Activated CD8-positive, alpha-beta memory T cell treated with anti-CD3 and anti-CD28 coated beads for 1 hour (primary cell): ENCODE measurements at places on chromosomes 2 and 18.

- DNase-seq = no peak
Observed at GRCh38 chr2:174172802-174173355, 75.5 kb downstream of the OLA1 start.

GRCh38 chr2:177466337-177467195 lies 74.0 kb downstream of the AGPS start:
- DNase-seq = no peak

GRCh38 chr2:54503192-54503591 lies 47.1 kb downstream of the SPTBN1 start:
- no peak for DNase-seq

DNA sequence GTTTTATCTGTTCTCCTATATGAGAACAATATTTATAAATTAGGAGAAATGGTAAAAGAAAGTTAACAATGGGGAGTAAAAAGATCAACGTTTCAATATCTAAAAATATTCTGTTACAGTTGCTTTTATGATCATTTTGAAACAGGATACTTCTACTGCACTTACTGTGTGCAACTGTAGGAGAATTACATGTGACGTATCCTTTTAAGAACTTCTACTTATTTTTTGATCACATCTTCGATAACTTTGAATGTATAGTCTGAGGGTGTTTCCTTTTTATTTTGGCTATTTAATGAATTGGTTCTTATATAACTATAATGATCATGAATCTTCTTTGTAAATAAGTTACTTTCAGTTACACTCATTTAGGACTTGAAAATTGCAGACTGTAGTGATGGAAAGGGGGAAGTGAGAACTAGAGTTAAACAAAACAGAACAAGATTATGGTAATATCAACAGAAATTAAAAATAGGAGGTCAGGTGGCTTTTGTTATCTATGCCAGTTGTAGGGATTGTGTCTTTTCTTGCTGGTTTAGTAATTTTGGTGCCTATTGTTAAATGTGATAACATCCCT lies 109.9 kb downstream of the MSTN start:
- no peak for DNase-seq

DNA sequence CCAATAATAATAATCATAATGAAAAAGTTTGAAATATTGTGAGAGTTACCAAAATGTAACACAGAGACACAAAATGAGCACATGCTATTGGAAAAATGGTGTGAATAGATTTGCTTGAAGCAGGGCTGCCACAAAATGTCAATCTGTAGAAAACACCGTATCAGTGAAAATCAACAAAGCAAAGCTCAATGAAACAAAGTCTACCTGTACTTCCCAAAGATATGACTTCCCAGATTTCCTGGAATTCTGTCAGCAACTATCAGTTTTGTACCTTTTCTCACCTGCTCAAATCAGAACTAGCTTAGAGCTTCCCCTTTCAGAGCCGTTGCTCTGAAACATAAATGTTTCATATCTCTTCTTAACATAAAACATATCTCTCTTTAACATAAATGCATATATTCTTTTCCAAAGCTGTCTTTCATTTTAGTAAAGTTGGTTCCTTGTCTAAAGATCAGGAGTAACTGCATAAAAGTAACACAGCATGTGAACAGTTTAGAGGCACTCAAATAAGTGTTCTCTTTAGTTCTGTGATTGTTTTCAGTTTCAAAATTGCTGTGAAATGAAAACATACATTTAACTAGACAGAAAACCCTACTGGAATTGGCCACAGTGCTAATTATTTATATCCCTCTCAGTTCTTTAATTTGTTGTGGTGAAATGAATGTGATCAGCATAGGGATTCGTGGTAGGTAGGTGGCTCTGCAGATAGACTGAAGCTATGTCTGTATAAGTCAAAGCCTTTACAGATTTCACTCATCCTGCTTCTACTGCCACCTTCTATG lies 262.5 kb downstream of the KCNJ3 start:
- no peak for DNase-seq

- DNase-seq = no peak
Observed at GRCh38 chr2:63842149-63843061, 709 bp downstream of the UGP2 start.

DNA sequence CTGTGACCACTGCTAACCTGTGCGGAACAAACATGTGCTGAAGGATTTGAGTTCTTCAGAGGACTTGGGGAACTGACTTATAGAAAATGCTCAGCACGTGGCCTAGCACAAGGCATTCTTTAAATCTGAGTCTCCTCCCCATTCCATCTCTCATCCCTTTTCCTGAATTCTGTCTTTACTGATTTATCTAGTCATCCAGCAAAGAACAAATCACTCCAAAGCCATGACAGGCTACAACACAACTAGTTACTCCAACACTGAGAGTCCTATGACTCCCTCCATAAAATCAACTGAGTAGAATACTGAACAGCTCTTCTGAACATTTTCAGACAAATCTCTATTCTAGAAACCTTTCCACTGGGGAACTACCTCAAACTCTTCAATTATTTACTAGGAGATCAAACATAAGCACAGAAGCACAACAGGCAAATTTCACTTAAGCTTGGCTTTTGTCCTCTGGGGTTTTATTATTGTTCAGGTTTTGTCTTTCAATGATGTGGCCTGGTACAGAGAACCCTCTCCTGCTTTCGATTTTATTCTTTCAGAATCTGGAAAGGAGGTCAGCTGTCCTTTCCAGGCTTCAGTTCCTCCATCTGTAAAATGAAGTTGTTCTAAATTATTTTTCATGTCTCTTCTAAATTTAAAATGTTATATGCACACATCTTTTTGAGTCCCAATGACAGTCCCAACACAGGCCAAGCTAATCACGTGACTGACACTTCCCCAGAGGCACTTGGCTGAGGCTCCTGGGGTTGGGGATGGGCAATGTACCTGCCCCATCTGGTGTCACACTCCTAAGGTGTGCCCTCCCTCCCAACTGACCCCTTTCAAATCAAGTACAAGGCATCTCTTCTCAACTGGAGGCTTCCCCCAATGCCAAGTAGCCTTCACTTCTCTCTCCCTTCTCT lies 31.8 kb downstream of the RNU4ATAC start:
- no peak for DNase-seq

DNA sequence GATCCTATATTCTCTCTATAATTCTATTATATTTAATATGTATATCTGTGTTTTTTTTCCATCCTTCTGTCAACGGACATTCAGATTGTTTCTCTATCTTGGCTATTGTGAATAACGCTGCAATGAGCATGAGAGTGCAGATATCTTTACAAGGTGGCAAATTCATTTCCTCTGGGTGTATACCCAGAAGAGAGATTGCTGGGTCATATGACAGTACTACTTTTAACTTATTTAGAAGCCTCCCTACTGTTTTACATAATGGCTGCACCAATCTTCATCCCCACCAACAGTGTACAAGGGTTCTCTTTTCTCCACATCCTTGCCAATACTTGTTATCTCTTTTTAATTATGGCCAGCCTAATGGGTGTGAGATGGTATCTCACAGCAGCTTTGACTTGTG lies 66.5 kb downstream of the TSPYL6 start:
- DNase-seq = no peak

GRCh38 chr2:60976875-60977561 lies 40.5 kb upstream of the PEX13 start:
- DNase-seq = no peak

GRCh38 chr2:229489016-229489415 lies 217.9 kb upstream of the PID1 start:
- DNase-seq = no peak

GRCh38 chr18:69127873-69128500 lies 272.7 kb upstream of the DOK6 start:
- DNase-seq = no peak

DNA sequence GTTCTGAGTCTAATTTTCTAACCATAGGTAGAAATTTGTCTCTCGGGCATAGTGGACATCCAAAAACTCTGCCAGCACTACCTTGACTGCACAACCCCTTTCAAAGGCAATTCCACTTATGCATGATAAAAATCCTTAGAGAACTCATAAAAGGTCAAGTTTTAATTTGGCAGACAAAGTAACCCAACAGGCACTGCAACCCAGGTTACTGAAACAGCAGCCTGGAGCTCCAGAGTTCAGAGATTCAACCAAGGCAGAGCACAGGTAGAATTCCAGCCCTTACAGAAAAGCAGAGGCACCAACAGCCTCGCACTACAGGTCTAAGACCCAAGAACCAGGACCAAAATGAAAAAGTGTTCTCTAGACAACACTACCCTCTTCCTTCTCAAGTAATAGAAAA lies 1.8 kb downstream of the DTNB start:
- no peak for DNase-seq

GRCh38 chr2:152730591-152731333 lies 12.3 kb downstream of the ARL6IP6 start:
- peak; percentile 6 for DNase-seq

DNA sequence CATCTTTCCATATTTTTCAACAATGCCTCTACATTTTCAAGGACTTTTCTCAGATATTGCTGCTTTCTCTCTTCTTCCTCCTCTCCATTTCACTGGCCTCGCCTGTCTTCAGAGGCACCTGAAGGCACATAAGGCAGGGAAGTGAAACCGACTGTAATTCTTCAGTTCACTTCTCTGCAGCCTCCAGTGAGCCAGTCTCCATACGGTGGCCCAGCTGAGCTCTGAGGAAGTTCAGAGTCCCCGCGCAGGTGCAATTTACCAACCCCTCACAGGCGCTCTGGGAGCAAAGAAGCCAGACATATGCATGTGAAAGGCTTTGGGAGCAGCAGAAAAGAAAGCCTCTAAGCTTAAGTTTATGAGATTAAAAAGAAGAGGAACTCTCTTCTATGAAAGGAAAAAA lies 12.4 kb downstream of the KLHL14 start:
- DNase-seq = no peak

DNA sequence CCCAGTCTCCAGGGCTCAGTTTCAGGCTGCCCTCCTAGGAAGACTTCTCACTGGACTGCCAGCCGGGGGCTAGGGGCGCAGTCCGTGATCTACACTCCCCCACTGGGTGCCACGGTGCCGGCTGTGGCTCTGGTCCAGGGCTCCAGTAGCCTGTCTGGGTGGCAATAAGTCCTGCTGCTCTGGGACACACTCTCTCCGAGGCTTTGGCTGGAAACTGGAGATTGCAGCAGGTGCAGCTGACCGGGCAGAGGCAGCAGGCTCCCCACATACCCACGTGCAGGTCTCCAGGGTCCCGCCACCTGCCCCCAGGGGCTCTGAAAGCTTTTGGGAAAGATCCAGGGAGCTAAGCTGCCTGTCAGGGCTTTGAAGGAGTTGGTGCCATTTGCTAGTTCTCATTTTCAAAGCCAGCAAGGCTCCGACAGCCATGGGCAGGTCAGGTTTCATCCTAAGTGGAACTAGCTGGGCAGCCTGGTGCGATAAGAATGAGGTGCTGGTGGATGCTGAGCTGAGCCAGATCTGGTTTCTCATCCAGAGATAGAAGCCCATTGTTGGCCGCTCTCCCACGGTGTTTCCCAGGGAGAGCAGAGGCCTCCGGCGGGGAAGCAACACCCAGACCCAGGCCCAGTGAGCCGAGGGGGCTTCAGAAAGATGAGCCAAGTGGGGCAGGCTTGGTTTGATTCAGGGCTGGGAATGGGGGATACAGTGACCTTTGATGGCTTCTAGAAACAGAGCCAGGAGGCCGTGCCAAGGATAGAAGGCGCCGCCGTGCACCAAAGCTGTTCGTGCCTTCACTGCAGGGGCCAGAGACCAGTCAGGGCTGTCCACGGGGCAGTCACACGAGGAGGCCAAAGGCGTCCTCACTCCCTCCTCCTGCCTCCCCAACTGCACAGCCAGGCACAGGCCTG lies 141.7 kb upstream of the GPC1 start:
- DNase-seq = no peak

DNA sequence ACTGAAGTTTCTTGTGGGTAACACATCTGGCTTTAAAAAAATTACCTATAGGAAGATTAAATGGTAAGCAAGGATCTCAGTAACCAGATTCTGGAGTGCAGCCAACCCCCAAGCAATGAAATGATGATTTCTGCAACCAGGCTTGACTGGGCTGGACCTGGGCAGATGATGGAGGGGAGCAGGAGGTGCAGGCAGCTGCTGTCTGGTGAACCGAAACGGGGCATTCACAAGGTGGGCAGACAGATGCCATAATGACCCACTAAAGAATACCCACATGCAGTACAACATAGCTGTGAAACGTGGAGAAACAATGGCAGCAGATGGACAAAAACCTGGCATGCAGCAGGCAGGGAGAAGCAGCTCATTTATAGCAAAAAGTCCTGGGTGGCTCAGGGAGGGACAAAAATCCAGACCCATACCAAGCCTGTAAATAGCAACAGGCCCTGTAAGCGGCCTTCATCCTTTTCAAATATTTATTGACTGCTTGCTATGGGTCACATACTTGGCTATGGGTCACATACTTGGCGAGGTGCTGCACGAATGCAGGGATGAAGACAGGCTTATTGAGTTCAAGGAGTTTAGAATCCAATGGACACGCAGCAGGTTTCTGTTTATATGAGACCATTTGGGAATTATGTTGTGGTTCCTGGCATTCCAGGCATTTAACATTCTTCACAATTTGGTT lies 244.7 kb downstream of the HRH4 start:
- no peak for DNase-seq

DNA sequence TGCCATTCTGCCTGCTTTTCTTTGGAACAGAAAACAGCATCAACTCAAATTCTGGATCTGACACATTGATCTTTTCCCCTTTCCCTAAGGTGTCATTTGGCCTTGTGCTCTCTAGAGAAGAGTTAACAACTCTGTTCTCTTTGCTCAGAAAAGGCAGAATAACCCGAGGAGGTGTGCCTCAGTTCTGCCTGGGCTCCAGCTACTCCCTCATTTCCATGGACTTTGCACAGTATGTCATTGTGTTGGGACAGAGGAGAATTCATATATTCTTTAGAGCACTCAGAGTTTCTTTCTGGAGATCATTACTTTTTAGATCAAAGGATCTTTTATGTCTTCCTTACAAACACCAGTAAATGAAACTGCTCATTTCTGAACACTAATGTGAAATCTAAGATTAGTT lies 249.1 kb downstream of the PHLPP1 start:
- DNase-seq = no peak

DNA sequence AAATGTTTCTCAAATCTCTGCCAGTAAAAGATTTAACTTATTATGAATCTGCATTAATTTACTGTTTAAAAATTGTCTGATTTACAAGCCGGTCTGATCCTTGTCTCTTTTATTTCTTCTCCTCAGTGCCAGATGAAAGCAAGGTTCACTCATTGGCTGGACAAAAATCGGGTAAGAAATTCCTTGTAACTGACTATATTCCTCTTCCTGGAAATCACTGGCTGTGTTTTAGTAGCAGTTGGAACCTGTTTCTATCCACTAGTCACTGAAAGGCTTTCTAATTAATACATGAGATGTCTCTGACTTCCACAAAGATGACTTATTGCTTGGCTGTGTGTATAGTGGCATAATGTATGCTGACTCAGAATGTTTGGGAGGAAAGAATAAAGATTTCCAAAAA lies 436.6 kb upstream of the NRP2 start:
- no peak for DNase-seq

GRCh38 chr2:186125156-186125555 lies 360.9 kb upstream of the ZC3H15 start:
- DNase-seq = no peak

DNA sequence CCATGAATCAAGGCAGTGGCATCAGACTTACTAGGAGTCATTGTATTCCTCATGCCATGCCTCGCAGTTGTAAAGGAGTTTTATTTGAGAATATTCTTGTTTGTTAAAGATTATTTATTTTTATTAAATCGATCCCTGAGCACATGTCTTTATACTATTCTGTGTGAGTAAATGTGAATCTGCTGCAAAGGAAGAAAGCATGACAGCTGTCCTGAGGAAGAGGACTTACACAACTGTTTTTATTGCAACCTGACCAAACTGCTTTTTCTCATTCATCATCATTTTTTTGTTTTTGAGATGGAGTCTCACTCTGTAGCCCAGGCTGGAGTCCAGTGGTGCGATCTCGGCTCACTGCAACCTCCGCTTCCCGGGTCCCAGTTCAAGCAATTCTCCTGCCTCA lies 34.1 kb downstream of the INO80D start:
- no peak for DNase-seq
